ENCODE measurements at places on chromosomes 11 and 22. TPM values are rescaled to one million over a fixed set of nuclear protein-coding genes. Genes with fewer than 3 reads are reported as not detected.

BAIAP2L2 gene
- not detected for total RNA-seq

SAA2 gene
- 0.31 TPM for total RNA-seq

NEFH gene
- total RNA-seq, result 0.47 TPM

RAB39A gene
- 47.7 TPM for total RNA-seq

DGAT2 gene
- total RNA-seq, result 4.4 TPM

PAMR1 gene
- total RNA-seq, result 3.0 TPM

UBQLN3 gene
- total RNA-seq, result not detected

DBX1 gene
- total RNA-seq, result not detected

ZBTB44 gene
- 180 TPM for total RNA-seq

VWA5A gene
- total RNA-seq, result 5.8 TPM

ZNF202 gene
- 17.5 TPM for total RNA-seq

MMP7 gene
- 0.47 TPM for total RNA-seq

TMEM191B gene
- total RNA-seq, result 0.94 TPM

Measured in occipital lobe (tissue), 3 donors.